Iris pigment epithelial cell (primary cell): ENCODE measurements at places on chromosomes 4 and X.

- DNase-seq, result no peak
Observed at GRCh38 chrX:103737696-103738095, 27.0 kb downstream of the TMEM31 start.

GRCh38 chr4:107304699-107305286 lies 268.7 kb upstream of the DKK2 start:
- no peak for DNase-seq

DNA sequence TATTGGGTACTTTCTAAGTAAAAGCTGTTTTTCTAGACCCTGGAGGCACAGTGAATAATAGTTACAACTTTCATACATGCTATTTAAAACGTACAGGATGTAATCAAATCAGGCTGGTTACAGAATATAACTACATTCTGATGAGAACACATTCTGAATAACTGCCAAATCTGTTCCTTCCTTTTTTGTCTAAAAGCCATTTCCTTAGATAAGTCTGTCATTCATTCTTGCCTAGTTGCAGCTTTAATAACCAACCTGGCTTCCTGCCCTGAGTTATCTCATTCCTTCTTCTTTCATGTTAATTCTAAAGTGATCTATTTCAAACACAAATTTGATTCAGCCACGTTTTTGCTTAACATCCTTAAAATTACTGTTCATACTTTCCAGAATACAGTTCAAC lies 189.7 kb upstream of the ITM2A start:
- no peak for DNase-seq

GRCh38 chr4:100876546-100876945 lies 358.7 kb upstream of the EMCN start:
- no peak for DNase-seq

DNA sequence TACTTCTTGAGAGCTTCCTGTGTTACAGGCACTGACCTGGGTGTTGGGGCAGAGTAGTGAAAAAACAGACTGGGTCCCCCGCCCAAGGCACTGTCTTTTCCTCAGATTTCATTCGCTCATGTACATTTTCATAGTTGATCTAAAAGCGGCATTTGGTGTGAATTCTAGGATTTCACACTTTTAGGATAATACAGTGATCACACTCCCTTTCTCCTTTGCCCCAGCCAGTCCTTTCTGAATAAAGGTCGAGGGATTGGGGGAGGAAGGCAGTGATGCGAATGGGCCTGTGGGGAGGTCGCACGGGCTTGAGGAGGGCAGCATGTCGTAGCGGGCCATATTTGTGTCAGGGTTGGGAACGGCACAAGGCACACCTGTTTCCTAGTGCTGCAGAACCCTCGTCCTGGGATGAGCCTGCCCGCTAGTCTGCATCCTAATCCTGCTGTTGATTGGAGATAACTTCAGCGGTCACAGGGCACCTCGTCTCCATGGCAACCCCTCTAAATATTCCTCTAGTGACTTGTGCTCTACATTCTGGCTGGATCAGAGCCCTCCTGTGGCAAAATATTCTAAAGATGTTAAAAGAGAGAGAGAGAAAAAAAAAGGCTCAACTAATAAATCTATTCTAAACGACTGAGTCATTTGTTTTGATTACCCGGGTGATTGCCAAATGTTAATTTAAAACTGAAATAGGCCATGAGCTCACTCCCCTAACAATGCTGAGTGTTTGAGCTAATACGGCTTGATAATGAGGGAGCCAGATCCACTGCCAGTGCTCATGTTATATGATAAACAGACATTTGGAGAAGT lies 21.8 kb downstream of the FHL1 start:
- DNase-seq, result peak; percentile 92

DNA sequence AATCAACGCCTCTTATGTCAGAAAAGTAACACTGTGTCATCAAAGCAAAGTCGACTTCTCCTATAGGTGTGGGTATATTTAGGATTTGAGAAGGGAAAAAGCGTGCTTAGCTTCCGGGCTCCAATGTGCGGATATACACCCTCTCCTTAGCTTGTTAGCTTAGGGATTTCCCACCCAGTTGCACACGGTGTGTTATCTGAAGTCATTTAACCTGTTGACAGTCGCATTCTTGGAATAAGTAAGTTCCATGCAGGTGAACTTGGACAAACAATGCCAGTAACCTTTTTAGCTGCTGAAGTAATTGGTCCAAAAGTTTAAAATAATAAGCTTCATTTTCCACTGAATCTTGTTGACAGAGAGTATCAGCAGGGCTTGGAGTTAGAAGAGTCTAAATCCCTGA lies 113.7 kb downstream of the SHROOM3 start:
- no peak for DNase-seq

DNA sequence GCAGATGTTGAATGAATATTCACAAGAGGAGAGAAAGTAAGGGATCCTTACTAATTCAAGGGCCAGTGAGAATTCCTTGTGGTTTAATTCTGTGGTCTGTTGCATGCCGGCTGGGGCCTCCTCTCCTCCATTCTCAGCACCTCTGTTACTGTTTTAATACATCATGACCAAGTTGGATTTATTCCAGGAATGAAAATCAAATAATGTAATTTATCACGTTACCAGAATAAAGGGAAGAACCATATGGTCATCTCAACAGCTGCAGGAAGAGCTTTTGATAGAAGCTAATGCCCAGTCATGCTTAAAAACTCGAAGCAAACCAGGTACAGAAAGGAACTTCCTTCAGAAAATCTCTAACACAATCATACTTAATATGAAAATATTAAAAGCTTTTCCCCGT lies 54.1 kb downstream of the GRK4 start:
- no peak for DNase-seq

DNA sequence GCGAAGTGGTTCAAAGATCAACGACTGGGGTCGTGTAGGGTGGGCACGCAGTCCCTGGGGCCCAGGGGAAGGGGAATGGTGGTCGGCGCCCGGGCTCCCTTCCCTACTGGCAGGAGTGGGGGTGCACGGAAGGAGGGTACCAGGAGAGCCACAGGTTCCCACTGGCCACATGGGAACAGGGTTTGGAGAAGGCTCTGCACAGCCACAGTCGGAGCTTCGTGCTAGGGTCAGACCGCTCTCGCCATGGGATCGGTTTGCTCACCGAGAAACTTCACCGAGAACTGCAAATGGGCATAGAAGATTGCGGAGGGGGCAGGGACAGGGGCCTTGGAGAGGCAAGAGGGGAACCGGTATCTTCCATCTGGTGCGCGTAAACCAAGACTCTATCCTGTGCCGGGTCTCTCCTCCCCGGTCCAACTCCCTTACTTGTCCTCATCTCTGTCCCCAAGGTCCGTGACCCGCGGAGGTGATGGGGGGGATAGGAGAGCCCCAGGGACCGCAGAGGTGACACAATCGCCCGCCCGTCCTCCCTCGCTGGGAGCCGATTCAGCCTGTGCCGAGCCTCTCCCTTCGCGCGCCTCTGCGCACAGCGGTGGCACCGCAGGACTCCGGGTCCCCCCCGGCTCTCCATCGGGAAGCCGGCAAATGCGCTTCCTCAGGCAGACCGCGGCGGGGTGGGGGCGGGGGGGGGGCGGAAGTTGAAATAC lies 1.0 kb downstream of the SCD5 start:
- DNase-seq, result peak; percentile 41

GRCh38 chrX:9738151-9738550 lies 27.5 kb downstream of the GPR143 start:
- no peak for DNase-seq

DNA sequence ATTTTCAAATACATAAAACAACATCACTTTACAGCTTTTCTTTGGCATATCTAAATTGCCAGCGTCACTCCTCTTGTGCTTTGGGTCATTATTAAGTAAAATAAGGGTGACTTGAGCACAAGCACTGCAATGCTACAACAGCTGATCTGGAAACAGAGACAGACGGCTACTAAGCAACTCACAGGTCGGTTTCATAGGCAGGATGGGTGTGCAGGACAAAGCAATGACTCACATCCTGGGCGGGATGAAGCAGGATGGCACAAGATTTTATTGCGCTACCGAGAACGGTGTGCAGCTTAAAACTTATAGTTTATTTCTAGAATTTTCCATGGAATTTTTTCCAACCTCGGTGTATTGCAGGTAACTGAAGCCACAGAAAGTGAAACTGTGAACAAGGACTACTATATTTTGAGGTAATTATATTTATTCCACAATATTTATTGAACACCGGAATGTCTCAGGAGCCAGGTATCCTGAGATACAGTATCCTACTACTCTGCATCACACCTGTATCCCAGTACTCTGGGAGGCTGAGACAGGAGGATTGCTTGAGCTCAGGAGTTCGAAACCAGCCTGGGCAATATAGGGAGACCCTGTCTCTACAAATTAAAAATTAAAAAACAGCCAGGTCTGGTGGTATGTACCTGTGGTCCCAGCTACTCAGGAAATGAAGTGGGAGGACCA lies 215.5 kb downstream of the APBB2 start:
- peak; percentile 95 for DNase-seq

- DNase-seq, result peak; percentile 44
Observed at GRCh38 chr4:40524366-40525041, 105.2 kb downstream of the RBM47 start.

GRCh38 chr4:152690706-152691651 lies 11.2 kb upstream of the TMEM154 start:
- DNase-seq, result peak; percentile 38

DNA sequence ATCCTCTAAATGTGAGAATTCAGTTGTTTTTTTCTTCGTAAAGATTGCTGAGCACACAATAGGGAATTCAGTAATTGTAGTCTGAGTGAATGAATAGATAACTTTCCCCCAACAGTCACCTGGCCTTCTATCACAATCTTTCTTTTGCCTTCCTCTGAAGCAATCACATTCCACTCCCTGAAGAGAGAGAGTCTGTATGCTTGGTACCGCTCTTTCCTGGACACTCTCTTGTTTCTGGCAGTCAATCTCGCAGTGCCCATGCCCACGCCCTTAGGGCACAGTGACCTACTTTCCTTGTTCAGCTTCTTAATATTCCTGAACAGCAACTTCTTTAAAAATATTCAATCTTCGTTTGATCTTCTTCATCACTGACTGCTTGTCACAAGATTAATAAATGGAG lies 255.9 kb downstream of the ADAMTS3 start:
- DNase-seq, result no peak

DNA sequence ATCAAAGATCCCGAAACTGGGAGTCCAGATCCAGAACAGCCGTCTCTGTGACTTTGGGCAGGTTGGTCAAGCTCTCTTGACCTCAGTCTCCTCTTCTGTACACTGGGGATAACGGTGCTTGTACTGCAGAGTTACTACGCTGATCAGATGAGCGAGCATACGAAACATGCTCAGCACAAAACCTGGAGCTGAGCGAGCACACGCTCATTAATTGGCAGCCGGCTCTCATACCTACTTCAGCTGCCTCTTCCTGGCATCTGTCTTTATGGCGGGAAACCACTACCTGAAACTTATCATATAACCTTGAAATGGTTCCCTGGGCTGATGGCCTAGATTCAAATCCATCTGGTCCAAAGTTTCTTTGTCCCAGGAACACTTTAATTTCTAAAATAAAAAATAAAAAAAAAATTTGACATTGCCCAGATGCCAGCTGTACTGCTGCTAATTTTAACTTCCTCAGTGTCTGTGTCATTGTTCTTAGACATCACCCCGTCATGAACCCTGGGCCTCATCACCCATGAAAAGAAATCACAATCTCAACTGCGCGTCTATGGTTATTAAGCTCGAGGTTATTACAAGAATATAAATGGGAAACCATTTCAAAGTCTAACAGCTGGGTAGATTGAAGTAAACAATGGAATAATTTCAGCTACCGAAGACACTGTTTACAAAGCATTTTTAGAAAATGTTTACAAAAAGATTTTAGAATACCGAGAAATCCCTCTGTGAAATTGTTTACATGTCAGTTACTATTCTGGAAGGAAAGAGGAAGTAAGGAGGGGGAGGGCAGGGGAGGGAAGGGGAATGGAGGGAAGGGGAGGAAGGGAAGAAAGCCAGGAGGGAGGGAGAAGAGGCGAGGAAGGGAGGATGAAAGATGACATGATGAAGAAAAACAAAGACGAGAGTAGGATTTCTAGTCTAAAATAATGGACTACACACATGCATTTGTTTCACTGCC lies 49.0 kb downstream of the CRMP1 start:
- no peak for DNase-seq

- DNase-seq, result no peak
Observed at GRCh38 chrX:101774340-101774739, 114.7 kb upstream of the ARMCX2 start.

GRCh38 chr4:6688879-6689505 lies 4.7 kb upstream of the S100P start:
- DNase-seq, result peak; percentile 97

- no peak for DNase-seq
Observed at GRCh38 chr4:181835348-181835747, 407.9 kb upstream of the TENM3 start.

- DNase-seq, result no peak
Observed at GRCh38 chrX:71619986-71620385, 1.7 kb upstream of the CXCR3 start.

DNA sequence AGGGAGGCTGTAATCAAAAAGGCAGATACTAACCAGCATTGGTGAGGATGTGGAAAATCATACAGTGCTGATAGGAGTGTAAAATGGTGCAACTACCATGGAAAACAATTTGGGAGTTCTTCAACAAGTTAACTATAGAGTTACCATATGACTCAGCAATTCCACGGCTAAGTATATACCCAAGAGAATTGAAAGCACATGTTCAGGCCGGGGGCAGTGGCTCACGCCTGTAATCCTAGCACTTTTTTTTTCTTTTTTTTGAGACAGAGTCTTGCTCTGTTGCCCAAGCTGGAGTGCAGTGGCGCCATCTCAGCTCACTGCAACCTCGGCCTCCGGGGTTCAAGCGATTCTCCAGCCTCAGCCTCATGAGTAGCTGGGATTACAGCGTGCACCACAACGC lies 15.0 kb upstream of the CD99L2 start:
- DNase-seq, result peak; percentile 57

DNA sequence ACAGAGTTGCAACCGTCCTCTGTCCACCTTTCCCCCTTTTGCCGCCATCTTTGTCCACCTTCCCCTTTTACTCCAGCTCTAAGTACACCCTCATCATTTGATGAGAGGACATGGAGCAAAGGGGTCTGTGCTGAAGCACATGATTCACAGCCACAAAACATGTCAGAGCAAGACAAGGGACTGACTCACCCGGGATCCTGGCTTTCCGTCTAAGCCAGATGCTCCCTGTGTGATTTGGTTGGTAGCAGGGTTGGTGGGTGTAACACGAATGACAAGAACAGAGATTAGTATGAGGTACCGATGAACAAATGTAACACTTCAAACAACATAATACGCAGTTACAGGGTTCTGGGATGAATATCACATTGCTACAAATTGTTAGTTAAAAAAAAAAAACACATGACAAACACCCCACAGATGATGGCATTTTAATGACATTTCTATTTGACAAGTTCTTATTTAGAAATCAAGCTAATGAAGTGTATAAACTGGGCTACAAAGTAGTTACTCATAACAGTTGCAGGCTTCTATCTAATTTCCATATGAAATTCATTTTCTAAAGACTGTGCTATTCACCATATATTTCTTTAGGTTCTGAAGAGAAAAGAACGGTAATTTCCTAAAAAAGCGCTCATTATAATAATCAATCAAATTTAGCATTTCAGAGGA lies 71.4 kb upstream of the ETNPPL start:
- peak; percentile 68 for DNase-seq

GRCh38 chrX:80576806-80577533 lies 156.7 kb downstream of the TENT5D start:
- no peak for DNase-seq

GRCh38 chr4:174365018-174365587 lies 81.4 kb downstream of the CEP44 start:
- DNase-seq, result peak; percentile 39

- no peak for DNase-seq
Observed at GRCh38 chr4:80035336-80035735, 37.7 kb downstream of the ANTXR2 start.

GRCh38 chr4:142817442-142817841 lies 28.7 kb downstream of the INPP4B start:
- DNase-seq, result peak; percentile 88
